ENCODE measurements at places on chromosomes 1 and 21.
A peak's percentile ranks its signal among the peaks of the same experiment; 100 is the strongest.

- no peak for DNase-seq
Observed at GRCh38 chr1:18738126-18738525, 107.5 kb downstream of the PAX7 start.

DNA sequence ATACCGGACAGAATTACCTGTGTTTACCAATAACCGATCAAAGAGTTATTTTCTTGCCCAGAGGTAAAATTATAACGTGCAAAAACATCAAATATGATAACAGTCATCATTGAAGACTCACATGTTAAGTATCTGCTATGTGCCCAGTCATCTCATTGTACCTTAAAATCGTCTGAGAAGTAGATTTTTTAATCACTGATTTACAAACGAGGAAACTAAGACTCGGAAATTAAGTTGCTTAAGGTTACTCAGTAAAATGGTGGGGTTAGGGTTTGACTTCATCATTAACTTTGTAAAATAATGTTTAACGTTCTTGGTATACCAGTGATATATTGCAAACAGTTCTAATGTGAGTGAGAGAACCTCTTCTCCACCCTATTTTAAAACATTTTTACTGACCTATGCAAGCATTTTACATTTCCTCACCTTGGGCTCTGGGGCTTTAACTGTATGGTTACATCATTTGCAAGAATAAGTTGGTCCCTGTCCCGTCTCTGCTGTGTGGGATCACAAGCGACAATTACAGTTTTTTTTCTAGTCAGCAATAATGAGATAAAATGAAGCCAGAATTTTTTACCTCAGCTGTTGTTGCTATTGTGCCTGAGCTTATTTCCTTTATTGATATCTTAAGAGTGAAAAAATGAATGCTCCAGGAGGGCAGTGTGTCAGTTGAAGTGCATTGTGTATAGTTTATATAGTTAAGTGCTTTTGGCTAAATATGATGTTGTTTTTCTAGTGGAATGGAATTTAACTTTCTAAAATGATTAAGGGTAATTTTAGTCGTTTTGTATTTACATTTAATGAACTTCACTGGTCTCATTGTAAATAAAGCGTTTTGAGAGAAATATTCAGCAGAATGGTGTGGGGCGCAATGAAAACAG lies 2.7 kb downstream of the RPRD2 start:
- DNase-seq = peak; percentile 10

DNA sequence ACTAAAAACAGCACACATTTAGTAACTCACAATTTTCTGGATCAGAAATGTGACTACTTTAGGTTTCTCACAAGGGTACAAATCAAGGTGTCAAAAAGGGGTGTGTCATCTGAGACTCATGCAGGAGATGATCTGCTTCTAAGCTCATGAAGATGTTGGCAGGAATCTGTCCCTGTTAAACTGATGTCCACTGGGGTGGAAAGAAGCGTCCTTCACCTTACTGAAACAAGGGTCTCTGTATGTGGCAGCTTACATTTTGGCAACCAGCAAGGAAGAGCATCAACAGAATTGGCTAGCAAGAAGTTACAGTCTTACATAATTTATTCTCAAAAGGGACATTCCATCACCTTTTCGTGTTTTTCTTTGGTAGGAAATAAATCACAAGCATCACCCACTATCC lies 1223.8 kb downstream of the AMY1C start:
- no peak for DNase-seq

DNA sequence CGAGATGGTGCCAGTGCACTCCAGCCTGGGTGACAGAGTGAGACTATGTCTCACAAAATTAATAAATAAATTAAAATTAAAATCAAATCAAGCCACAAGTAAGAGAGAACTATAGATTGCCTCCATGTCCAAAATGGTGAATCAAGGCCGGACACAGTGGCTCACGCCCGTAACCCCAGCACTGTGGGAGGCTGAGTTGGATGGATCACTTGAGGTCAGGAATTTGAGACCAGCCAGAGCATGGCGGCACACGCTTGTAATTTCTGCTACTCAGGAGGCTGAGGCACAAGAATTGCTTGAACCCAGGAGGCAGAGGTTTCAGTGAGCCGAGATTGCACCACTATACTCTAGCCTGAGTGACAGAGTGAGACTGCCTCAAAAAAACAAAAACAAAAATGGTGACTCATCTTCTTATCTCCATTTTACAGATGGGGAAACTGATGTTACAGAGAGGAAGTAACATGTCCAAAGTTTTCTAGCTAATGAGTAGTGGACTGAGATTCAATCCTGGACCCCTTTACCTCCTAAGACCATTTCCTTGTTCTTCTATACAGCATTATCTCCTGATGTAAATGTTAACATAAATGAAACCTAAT lies 99.0 kb upstream of the HNRNPU start:
- DNase-seq = no peak

DNA sequence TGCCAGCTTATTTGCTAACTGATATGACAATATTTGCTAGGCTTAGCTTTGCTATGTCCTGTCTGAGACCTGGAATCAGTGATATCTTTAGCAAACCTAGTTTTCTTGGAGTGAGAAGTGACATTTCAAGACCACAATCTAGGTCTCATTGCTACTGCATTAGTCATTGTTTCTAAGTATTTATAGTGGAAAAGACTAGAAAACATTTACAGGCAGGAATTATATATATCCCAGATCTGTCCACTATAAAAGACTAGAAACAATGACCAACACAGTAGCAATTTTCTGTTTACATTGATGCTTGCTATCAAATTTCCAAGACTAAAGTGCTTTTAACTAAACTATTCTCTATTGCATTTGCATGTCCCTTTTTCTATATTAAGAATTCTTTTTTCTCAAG lies 5.0 kb upstream of the RGS18 start:
- DNase-seq = no peak

GRCh38 chr1:226799634-226800281 lies 60.7 kb upstream of the ITPKB start:
- no peak for DNase-seq

DNA sequence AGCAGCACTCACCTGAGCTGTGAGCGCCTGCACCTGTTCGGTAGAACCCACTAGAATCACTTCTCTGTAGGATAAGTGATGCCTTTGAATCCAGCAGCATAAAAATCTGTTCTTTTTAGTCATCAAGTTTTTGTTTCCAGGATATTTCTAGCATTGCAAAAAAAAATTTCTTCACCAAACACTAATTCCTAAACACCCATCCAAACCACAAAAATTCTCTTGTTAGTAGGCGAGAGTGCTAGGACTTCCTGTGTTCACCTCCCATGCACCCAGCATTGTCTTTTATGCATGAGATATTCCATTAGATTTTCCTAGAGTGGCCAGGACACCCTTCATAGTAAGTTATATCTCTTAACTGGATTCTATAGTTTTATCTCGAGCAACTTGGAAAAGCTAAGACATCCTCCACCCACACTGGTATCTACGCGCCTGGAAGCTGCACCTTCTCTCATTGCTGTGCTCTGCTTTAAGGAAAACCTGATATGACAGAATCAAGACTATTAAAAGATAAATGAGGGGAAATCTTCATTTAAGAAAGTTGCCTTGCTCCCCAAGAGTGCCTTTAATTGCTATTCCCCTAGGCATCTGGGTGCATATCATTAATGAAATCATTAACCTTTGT lies 12.3 kb downstream of the SERTAD4 start:
- no peak for DNase-seq

GRCh38 chr21:15701830-15702229 lies 28.0 kb upstream of the USP25 start:
- DNase-seq = no peak

- no peak for DNase-seq
Observed at GRCh38 chr1:164713456-164714207, 154.6 kb downstream of the PBX1 start.

- no peak for DNase-seq
Observed at GRCh38 chr1:44647896-44648295, 26.4 kb downstream of the TMEM53 start.

DNA sequence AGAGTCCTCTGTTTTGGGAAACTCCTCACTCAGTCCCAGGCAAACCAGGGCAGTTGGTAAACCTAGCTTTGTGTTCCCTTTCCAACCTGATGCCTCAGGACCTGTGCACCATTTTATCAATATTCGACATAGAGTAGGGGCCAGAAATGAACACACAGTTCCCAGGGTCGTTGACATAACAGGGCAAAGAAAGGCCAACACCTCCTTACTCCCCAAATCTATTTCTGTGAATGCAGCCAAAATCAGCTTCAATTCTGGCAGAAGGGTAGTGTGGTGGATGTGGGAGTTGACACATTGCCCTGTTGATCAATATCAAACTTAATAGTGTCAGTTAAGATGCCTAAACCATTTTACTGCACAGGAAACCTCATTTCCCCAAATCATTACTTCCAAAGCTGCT lies 104.6 kb upstream of the SPATA6 start:
- DNase-seq = no peak
